ENCODE measurements at places on chromosomes 7 and 10.
A peak's percentile ranks its signal among the peaks of the same experiment; 100 is the strongest.

DNA sequence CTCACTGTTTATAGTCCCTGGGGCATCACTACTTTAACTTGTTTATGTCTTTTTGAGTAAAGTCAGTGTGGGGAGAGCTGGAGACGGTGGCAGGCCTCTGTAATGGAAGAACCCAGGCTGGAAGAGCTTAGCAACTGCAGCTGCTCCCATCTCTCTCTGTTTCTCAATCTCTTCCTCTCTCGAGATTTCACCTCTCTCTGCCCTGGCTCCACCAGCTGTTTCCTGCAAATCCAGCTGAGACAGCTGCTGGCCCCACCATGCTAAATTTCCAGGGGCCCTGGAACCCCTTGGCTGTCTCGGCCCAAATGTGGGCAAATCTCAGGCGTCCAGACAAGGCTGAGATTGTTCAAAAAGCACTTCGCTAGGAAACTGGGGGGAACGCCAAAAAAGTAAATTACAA lies 25.8 kb upstream of the SLF2 start:
- no peak for DNase-seq

- no peak for DNase-seq
Observed at GRCh38 chr7:7620644-7621210, 19.8 kb upstream of the UMAD1 start.

- DNase-seq: no peak
Observed at GRCh38 chr10:49441488-49442476, 45.9 kb upstream of the DRGX start.

GRCh38 chr10:84063440-84063839 lies 75.9 kb upstream of the GHITM start:
- DNase-seq: no peak

- DNase-seq: no peak
Observed at GRCh38 chr7:155745737-155746136, 66.5 kb downstream of the SHH start.

DNA sequence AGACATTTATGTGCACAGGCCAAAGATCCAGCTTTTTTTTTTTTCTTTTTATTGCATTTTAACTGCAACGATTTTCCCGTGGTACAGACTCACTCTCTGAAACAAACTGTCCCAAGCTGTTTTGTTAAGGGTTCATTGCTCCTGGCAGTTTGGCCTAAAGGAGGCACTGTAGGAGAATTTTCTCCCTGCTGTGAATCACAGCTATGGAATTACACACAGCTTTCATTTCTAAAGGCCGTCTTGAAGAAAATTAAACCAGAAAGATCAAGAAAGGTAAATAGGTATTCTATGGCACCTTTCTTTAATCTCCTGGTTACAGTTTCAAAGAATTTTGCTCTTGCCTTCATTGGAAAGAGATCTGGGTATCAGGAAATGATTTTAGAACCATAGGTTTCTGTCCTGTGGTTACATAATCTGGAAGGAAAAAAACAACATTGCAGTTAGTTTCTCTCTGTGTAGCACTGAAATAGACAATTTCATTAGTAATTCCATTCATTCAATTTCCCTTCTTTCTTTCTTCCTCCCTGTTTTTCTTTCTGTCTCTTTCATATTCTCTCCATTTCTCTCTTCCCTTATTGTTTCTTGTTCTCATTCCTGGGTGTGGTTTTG lies 51.2 kb downstream of the PDK4 start:
- DNase-seq: peak; percentile 82

- no peak for DNase-seq
Observed at GRCh38 chr10:91040343-91040742, 119.5 kb upstream of the ANKRD1 start.

- DNase-seq: peak; percentile 59
Observed at GRCh38 chr7:99997545-99998137, 17.8 kb upstream of the ZKSCAN1 start.

- DNase-seq: peak; percentile 67
Observed at GRCh38 chr7:135672560-135673359, 10.4 kb downstream of the STMP1 start.

GRCh38 chr10:43390759-43391158 lies 18.2 kb downstream of the HNRNPF start:
- peak; percentile 54 for DNase-seq

GRCh38 chr10:119274519-119275045 lies 67.2 kb downstream of the GRK5 start:
- no peak for DNase-seq

- DNase-seq: no peak
Observed at GRCh38 chr10:60336901-60337630, 52.6 kb downstream of the ANK3 start.

DNA sequence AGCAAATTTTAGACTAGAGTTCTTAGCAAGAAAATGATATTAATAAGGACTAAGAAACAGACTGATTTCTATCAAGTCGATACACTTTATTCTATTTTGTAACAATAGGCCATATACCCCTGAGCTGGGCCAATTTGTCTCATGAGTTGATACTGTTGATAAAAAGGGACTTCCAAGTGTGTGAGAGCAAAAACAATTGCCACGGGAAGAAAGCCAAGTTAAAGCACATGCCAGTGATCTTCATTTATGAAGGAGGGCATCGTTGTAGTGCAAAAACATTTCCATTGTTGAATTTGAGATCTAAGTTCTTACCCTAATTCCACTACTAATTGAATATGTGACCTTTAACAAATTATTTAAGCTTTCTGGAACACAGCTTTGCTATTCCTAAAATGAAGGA lies 119.9 kb downstream of the CNOT4 start:
- no peak for DNase-seq

DNA sequence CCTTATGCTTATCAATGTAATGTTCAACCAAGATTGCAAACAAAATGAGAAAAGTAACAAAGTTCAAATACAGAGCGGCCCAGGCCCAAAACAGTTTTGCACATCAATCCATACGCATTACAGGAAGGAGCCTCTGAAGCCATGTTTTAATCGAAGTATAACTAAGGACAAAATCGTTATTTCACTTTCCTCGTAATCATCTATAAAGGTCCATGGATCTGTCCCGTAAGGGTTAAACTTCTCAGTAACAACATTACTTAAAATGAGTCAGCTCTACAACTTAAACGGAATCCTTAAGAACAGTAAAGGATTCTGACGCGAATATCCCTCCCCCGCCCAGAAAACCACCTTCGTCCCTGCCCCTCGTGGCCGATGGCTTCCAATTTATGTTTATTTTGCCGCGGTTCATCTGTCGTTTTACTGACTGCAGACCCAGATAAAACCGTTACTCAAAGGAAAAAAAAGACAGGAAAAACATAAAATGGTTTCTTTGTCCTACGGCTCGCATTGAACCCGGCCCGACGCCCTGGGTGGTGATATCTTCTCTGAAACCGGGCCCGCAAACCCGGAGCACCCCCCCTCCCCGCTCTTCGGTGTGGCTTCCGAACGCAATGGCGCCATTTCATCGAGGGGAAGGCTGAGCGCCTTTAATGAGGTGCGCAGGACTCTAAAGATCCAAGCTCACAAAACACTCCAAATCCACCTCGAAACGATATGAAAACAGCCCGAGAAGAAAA lies 1.1 kb downstream of the HNRNPA2B1 start:
- peak; percentile 77 for DNase-seq

- DNase-seq: peak; percentile 89
Observed at GRCh38 chr10:77405771-77406241, 231.8 kb downstream of the KCNMA1 start.

GRCh38 chr7:49403844-49404243 lies 369.6 kb upstream of the VWC2 start:
- no peak for DNase-seq

- no peak for DNase-seq
Observed at GRCh38 chr10:75470901-75471300, 39.5 kb downstream of the LRMDA start.

- DNase-seq: no peak
Observed at GRCh38 chr7:2640846-2641316, 9.1 kb downstream of the TTYH3 start.

GRCh38 chr7:143408686-143409561 lies at the start of gene EPHA1:
Gene EPHA1, minus strand, starts transcription at chr7:143408856. Its CDS starts 51 bp downstream, at chr7:143408805.
- peak; percentile 81 for DNase-seq

GRCh38 chr10:13592306-13592705 lies 5.5 kb downstream of the PRPF18 start:
- DNase-seq: no peak

DNA sequence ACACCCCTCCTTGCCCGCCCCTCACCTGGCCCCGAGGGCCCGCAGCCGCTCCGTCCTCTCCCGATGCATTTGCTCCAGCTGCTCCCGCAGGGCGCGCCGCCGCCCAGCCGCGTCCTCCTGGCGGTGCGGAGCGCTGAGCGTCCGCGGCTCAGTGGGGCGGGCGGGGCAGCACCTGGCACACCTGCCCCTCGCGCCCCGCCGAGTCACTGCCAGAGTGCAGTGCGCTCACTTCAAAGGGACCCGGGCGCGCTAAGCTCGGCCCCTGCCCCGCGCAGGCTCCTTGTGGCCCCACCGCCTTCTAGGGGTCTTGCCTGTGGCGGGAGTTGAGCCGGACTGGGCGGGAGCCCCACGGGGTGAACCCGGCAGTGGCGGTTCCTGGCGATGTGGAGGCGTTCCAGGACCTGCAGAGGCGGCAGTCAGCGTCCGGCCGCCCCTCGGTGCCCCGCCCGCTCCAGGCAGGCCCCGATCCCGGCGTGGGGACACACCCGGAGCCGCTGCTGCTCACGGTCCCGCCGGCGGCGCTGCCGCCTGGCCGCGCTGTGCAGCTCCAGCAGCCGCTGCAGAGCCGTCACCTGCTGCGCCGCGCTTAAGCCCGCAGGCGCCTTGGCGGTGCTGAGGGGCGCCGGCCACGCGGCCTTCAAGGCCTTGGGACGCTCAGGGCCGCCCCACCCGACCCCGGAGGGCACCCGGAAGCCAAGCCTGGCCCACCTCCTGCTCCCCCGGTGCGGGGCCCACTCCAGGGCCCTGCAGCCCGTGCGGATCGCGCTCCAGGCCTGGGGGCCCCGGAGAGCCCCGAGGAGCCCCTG lies 6.7 kb downstream of the ATP6V1F start:
- peak; percentile 77 for DNase-seq

DNA sequence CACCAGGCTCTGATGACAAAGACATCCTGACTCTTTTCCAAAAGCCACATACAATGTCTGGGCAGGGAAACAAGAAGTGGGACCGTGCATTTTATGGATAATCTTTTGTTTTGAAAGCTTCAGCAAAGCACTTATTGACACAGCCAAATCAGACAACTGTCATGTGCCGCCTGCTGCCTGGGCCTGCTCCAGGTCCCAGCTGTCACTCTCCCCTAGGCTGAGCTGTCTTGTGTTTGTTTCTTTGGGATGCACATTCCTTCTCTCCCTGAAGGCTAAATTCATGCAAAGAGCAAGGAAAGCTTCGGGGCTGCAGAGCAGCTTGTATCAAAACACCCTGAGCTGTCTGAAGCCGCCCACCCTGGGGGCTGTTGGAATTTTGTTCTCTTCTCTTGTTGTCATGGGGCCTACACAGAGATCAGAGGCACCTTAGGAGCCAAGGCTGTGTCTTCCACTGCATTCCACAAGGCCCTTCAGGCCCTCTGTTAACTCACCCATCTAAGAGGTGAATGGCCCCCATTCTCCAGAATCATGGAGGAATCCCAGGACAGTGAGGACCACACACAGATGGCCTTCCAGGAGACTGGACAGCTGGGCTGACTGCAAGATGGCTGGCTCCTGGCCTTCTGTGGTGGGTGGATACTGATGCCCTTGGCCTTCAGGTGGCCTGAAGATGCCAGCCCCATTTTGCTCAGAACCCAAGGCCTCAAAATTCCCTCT lies 17.8 kb upstream of the SLC18A2 start:
- no peak for DNase-seq

DNA sequence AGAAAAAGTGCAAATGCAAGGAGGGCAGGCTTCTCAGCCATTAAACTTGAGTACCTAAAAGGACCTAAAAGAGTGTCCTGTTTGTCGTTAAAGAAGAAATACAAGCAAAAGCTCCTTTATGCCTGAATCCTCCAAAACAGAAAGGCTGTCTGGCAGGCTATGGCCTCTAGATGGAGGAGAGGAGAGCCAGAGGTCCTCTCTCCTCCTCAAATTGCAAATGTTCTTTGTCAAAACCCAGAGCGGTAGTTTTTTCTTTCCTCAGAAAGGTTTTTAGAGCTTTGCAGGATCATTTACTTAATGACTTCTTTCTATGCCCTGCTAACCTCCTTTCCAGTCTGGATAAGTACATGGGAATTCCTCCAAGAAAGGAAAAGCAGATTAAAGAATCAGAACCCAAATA lies 1.9 kb upstream of the SORCS1 start:
- no peak for DNase-seq

GRCh38 chr10:51046654-51047053 lies 27.6 kb upstream of the PRKG1 start:
- DNase-seq: no peak

GRCh38 chr7:45663965-45664633 lies 89.9 kb downstream of the ADCY1 start:
- DNase-seq: no peak

DNA sequence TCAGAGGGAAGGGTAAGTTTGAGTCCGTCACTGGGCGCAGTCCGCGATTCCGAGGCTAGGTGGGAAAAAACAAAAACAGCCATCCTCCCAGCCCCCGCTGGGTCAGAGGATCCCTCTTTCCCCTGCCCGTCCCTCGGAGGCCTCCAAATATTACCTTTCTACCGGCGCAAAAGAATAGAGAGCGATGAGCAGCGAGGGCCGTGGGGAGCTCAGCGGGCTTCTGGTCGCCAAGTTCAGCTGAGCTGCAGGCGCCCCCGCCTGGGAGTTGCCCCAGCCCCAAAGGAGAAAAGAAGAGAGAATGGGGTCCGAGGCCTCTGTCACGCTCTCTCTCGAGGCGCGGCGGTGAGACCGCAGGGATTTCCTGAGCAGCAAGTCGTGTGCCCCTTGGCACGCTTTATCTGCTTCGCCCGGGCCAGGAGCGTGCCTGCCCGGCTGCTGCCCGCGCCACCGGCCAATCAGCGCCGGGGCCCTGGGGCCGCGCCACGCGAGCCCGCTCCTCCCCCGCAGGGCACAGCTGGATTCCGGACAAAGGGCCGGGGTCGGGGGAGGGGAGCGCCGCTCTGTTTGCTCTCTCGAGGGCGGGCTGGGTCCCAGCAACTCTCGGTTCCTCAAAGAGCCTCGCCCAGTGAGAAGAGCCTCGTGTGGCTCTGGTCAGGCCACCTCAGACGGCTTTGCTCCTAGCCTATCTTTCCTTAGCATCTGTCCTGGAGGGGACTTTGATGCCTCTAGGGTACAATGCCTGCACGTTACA lies at the start of gene NEUROG3:
Gene NEUROG3 (minus strand): TSS at position 367 of the 751 bp plus-strand sequence. CDS start 379 bp downstream, outside the sequence.
- DNase-seq: no peak

DNA sequence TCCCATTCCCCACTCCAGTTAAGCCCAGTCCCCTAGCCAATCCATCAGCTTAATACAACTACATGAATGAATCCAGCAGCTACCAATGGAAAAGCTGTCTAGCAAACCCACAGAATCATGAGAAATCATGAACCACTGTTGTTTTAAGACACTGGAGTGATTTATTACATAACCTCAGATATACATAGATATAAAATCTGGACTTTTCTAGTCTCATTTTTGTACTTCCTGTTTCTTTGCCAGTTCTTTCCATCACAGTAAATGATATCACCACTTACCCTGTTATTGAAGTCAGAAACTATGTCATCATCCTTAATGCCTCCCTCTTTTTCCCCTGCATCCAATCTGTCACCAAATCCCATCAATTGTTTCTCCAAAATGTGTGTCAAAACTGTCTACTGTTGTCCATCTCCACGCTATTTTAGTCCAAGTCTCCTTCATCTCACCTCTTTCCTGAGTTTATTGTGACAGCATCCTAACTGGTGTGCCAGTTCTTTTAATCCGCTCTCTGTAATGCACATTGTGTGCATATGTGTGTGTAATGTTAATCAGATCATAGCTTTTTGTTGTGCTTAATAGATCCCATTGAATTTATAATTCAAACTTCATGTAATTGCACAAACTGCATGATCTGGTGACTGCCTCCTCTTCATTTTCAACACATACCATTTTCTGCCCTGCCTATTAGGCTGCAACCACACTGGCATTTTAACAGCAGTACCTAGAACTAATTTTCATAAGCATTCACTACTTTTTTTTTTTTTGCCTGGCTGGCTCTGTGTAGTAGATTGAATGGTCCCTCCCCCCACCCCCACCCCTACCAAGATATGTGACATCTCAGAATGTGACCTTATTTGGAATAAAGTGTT lies 56.0 kb downstream of the MKLN1 start:
- DNase-seq: no peak
